CD4-positive, alpha-beta T cell (primary cell): ENCODE measurements at places on chromosomes 1 and 21.

GRCh38 chr1:80836505-80836904, 964.2 kb upstream of the ADGRL2 start:
- H3K36me3 ChIP-seq = no peaks in the 10 kb centered on the region
- no peaks in the 10 kb centered on the region for H3K4me1 ChIP-seq
- no peaks in the 10 kb centered on the region for H3K27me3 ChIP-seq
- no peak for DNase-seq
- no peak overlapping the region for H3K27ac ChIP-seq

DNA sequence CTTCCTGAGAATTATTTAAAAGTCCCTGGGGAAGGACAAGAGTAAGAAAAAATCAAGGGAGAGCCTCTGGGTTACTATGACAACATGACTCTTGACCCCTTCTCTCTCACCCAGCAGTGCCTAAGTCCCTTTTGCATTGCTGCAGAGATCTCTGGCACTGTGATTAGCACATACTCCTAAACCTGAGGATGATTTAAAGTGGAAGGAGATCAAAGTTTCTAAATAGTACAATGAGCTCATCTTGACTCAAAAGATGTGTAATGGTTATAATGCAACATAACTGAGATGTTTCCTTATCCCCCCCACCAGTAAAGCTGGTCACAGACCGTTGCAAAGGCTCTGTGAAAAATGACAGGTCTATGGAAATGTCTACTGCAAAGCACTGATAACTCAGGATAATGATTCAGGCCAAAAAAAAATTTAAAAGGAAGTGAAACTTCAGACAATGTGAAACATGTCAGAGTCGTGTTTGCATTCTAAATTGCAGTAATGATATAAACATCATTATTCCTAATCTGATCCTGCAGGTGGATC, 519.2 kb downstream of the KIF26B start:
- no peaks in the 10 kb centered on the region for H3K4me1 ChIP-seq
- H3K4me3 ChIP-seq = no peak overlapping the region
- peak; percentile 9 for DNase-seq
- H3K36me3 ChIP-seq = no peaks in the 10 kb centered on the region

GRCh38 chr1:207134581-207134980, 30.5 kb downstream of the C4BPA start:
- no peak overlapping the region for H3K4me3 ChIP-seq
- no peaks in the 10 kb centered on the region for H3K27me3 ChIP-seq
- no peak overlapping the region for H3K27ac ChIP-seq
- H3K4me1 ChIP-seq = no peaks in the 10 kb centered on the region

GRCh38 chr21:31900121-31900895, 27.5 kb downstream of the HUNK start:
- DNase-seq = no peak
- no peak overlapping the region for H3K27ac ChIP-seq
- no peaks in the 10 kb centered on the region for H3K36me3 ChIP-seq
- no peaks in the 10 kb centered on the region for H3K27me3 ChIP-seq

GRCh38 chr1:170823120-170823519, 112.2 kb upstream of the MROH9 start:
- H3K36me3 ChIP-seq = no peaks in the 10 kb centered on the region
- no peak overlapping the region for H3K4me3 ChIP-seq
- no peak for DNase-seq
- peaks cover 2% of the 10 kb centered on the region for H3K27me3 ChIP-seq

DNA sequence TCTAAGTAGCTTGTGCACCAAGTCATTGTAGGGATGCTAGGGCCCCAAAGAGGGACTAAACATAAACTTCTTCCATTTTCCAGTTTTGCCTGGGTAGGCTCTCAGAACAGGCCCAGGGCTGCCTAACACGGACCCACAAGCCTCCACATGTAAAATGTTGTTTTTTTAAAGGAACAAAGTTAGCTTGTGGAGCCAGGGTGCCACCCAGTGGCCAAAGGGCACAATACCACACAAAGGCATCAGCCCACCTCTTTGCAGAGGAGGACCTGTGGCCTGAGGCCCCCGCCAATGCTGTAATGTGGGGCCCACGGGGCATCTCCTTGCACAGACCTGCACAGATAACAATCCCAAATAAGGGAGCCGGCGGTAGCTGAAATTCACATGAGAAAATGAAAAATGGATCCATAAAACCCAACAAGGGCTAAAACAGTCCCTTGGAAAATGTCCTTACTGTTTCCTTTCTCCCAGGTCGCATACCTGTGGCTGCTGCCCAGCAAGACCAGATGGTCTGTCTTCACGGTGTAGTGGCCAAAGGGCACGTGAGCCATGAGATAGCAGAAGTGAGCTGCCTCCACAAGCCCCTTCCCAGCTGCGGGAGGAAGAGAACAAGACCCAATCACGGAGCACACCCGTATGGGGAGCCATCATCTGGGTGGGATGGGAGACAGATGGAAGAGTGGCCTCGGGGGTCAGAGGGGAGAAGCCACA, 23.8 kb downstream of the SEC16B start:
- no peak overlapping the region for H3K27ac ChIP-seq

DNA sequence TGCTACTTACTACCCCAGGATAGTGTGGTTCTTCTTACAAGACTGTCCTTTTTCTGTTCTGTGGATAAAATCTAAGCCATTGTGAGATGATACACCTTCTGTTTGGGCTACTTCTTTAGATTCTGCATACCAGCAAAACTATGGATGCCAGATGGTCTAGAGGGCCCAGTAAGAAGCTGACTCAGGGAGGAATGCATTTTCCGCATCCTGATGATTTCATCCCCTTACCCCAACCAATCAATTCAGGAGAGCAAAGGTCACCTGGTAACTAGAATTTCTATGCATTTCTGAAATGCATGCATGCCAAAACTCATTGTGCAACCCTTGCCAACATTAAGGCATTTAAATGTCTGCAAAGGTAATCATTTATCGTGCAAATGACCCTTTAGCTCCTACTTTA, 285.7 kb upstream of the ZP4 start:
- no peaks in the 10 kb centered on the region for H3K36me3 ChIP-seq
- H3K27ac ChIP-seq = no peak overlapping the region
- no peak for DNase-seq
- no peaks in the 10 kb centered on the region for H3K27me3 ChIP-seq
- no peaks in the 10 kb centered on the region for H3K4me1 ChIP-seq

GRCh38 chr1:229102741-229103391, 168.0 kb upstream of the RAB4A start:
- H3K4me1 ChIP-seq = no peaks in the 10 kb centered on the region
- no peak overlapping the region for H3K27ac ChIP-seq
- H3K27me3 ChIP-seq = no peaks in the 10 kb centered on the region

GRCh38 chr1:226003502-226004170, 4.5 kb upstream of the SDE2 start:
- H3K36me3 ChIP-seq = no peaks in the 10 kb centered on the region
- no peak overlapping the region for H3K27ac ChIP-seq
- H3K4me3 ChIP-seq = no peak overlapping the region
- H3K27me3 ChIP-seq = no peaks in the 10 kb centered on the region

DNA sequence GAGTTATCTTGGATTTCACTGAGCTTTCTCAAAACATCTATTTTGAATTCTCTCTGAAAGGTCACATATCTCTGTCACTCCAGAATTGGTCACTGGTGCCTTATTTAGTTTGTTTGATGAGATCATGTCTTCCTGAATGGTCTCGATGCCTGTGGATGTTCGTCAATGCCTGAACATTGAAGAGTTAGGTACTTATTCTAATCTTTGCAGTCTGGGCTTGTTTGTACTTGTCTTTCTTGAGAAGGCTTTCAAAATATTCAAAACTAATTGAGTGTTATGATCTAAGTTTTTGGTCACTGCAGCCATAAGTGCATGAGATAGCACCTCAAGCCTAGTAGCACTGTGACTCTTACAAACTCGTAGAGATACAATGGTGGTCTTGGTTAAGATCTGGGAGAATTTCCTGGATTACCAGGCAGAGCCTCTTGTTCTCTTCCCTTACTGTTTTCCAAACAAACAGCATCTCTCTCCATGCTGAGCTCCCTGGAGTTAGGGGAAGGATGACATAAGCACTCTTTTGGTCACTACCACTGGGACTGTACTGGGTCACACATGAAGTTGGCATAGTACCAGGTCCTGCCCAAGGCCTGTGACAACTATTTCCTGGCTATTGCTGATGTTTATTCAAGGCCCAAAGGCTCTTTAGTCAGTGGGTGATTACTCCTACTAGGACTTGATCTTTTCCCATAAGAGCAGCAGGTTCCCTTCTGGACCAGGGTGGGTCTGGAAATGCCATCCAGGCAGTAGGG, 25.6 kb downstream of the SLC22A15 start:
- no peaks in the 10 kb centered on the region for H3K36me3 ChIP-seq
- H3K27me3 ChIP-seq = no peaks in the 10 kb centered on the region
- no peak for DNase-seq
- H3K27ac ChIP-seq = no peak overlapping the region
- H3K4me3 ChIP-seq = no peak overlapping the region

- peaks cover 11% of the 10 kb centered on the region for H3K4me1 ChIP-seq
- H3K4me3 ChIP-seq = peak overlapping the region; percentile 59
- peaks cover 51% of the 10 kb centered on the region for H3K27me3 ChIP-seq
- no peak overlapping the region for H3K27ac ChIP-seq
- H3K36me3 ChIP-seq = no peaks in the 10 kb centered on the region
Observed at GRCh38 chr1:197903196-197903514, 725 bp downstream of the C1orf53 start.

GRCh38 chr1:240613356-240614142, 1.6 kb upstream of the GREM2 start:
- H3K27me3 ChIP-seq = peaks cover 5% of the 10 kb centered on the region
- H3K4me1 ChIP-seq = peaks cover 11% of the 10 kb centered on the region
- H3K27ac ChIP-seq = no peak overlapping the region
- H3K4me3 ChIP-seq = no peak overlapping the region
- DNase-seq = no peak
- no peaks in the 10 kb centered on the region for H3K36me3 ChIP-seq

- H3K4me3 ChIP-seq = no peak overlapping the region
- DNase-seq = no peak
- H3K27ac ChIP-seq = no peak overlapping the region
Observed at GRCh38 chr21:30847627-30848500, 18.3 kb upstream of the KRTAP7-1 start.

DNA sequence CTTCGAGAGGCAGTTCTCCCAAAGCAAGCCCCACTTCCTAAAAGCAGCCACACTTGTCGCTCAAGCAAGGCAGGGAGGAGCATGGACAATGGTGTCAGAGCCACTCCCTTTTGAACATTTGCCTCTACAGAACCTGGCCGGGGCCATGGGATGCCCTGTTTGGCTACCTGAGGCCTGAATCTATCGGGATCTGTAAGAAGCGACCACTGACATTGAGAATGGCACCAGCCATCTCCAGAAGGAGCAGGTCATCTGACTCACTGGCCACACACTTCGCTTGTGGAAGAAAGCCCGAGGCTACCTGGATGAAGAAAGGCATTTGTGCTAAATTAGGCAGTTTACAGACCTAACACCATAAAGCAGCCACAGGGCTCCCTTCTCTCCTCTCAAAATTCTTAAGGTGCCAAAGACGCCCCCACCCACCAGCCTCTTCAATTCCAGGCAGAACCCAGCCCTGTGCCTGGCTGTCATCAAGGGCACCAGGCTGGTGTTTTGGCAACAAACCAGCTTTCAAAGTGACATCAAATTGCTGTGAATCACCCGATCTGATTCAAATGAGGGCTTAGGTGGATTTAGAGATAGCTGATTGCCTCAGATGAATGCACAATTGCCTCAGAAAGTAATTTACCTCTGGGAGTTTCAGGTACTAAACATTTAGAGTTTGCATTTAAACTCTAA, 104.8 kb downstream of the ETS2 start:
- H3K27me3 ChIP-seq = peaks cover under 1% of the 10 kb centered on the region
- H3K36me3 ChIP-seq = no peaks in the 10 kb centered on the region
- no peak for DNase-seq
- H3K4me3 ChIP-seq = no peak overlapping the region
- H3K4me1 ChIP-seq = no peaks in the 10 kb centered on the region
- H3K27ac ChIP-seq = no peak overlapping the region

DNA sequence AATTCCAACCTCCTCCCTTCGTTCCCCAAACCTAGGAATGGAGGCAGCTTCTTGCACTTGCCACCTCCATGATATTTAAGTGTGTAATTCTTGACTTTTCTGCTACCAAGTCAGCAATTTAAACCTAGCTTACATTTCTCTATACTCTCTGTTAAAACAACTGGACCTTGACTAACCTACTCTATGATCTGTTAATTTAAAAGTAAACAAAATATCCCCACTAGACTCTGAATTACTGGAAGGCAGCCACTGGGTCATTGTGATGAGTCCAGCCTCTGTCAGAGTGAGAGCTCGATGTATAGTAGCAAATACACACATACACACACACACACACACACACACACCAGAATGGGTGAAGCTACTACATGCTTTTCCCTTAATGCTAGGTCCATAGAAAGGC, 40.0 kb upstream of the DHCR24 start:
- H3K4me3 ChIP-seq = no peak overlapping the region
- H3K4me1 ChIP-seq = no peaks in the 10 kb centered on the region
- DNase-seq = no peak
- H3K27me3 ChIP-seq = no peaks in the 10 kb centered on the region

GRCh38 chr1:50603274-50604271, 180.3 kb upstream of the DMRTA2 start:
- no peak for DNase-seq
- H3K36me3 ChIP-seq = peaks cover 3% of the 10 kb centered on the region
- no peak overlapping the region for H3K4me3 ChIP-seq
- H3K27me3 ChIP-seq = no peaks in the 10 kb centered on the region

GRCh38 chr1:161398900-161399256, 31.2 kb upstream of the CFAP126 start:
- peak overlapping the region; percentile 87 for H3K4me3 ChIP-seq
- H3K27ac ChIP-seq = peak overlapping the region; percentile 95
- H3K4me1 ChIP-seq = peaks cover 25% of the 10 kb centered on the region
- no peaks in the 10 kb centered on the region for H3K36me3 ChIP-seq

- H3K4me3 ChIP-seq = no peak overlapping the region
- no peak overlapping the region for H3K27ac ChIP-seq
- no peak for DNase-seq
- peaks cover 10% of the 10 kb centered on the region for H3K4me1 ChIP-seq
- no peaks in the 10 kb centered on the region for H3K36me3 ChIP-seq
Observed at GRCh38 chr1:184150776-184151531, 99.4 kb downstream of the TSEN15 start.

GRCh38 chr21:36419241-36419640, 34.0 kb downstream of the CHAF1B start:
- no peak overlapping the region for H3K4me3 ChIP-seq
- no peaks in the 10 kb centered on the region for H3K27me3 ChIP-seq
- H3K36me3 ChIP-seq = peaks cover 7% of the 10 kb centered on the region
- no peak for DNase-seq

DNA sequence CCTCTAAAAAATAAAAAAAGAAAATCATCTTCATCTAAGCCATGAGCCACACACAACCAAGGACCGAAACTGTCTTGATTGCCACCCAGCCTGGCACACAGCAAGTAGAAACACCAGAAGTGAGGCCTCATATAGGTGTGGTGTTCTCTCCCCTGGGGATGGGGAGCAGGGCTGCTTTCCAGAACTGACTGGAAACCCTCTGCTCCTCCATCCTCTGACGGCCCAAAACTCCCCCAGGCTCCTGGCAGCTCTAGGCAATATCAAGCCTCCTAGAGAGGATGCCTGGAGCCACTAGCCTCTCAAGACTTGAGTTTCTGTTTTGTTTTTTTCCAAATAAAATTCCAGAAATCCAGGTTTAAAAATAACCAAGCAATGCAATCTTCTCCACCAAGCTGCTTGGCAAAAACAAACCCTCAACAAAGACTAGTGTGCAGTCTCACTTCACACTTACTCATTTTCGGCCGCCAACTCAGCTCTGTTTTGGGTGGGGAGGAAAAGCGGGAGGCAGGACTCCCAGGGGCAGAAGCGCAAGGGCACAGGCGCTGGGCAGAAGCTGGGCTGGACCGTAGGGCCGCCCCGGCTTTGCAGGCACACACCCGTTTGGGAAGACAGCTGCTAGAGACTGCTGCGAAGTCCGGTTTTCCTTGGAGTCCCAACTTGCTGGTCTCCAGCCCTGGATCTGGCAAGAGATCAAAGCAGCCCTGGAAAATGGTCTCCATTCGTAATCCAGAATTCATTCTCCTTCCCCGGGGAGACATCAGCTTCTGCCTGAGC, 78.2 kb upstream of the CAPZB start:
- H3K27ac ChIP-seq = no peak overlapping the region
- H3K4me1 ChIP-seq = peaks cover 8% of the 10 kb centered on the region
- H3K4me3 ChIP-seq = no peak overlapping the region
- no peaks in the 10 kb centered on the region for H3K27me3 ChIP-seq
